ENCODE measurements at places on chromosomes 16 and 17. TPM values are rescaled to one million over a fixed set of nuclear protein-coding genes. Genes with fewer than 3 reads are reported as not detected.

NTN1 gene
- 0.12 TPM for total RNA-seq

TBC1D3H gene
- total RNA-seq: not detected

TRAPPC2L gene
- total RNA-seq: 33.5 TPM

TAOK1 gene
- 58.2 TPM for total RNA-seq

NSMCE1 gene
- total RNA-seq: 49.2 TPM
